Keratinocyte (primary cell): ENCODE measurements at places on chromosomes 7 and 10. TPM values are rescaled to one million over a fixed set of nuclear protein-coding genes. Genes with fewer than 3 reads are reported as not detected.

GRCh38 chr7:16729541-16729940 lies 24.0 kb upstream of the TSPAN13 start:
- H3K4me3 ChIP-seq = no peak overlapping the region
- DNase-seq = no peak
- H3K36me3 ChIP-seq = no peaks in the 10 kb centered on the region
- H3K27ac ChIP-seq = no peak overlapping the region

GRCh38 chr7:51077316-51077986 lies 239.2 kb downstream of the COBL start:
- no peaks in the 10 kb centered on the region for H3K4me1 ChIP-seq
- no peaks in the 10 kb centered on the region for H3K27me3 ChIP-seq
- no peak overlapping the region for H3K27ac ChIP-seq
- no peak for DNase-seq

DNA sequence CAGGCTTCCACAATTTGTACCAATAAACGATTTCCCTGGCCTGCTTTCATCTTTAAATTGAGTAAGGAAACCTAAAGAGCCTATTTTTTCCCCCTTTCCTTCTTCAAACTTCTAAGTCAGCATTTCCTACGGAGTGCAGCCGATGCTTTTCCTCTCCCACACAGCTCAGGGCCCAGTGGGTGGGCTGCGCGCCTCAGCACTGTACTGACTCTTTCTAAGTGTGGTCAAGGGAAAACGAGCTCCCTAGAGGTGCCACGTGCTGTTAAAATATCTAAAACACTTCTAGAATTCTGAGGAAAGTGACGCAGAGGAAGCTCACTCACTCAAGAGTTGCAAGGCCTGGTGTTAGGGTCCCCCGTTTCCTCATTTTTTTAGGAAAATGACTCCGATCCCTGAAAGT lies 29.0 kb downstream of the STEAP1B start:
- no peak for DNase-seq
- no peaks in the 10 kb centered on the region for H3K27me3 ChIP-seq
- no peaks in the 10 kb centered on the region for H3K4me1 ChIP-seq
- H3K4me3 ChIP-seq = no peak overlapping the region
- no peaks in the 10 kb centered on the region for H3K36me3 ChIP-seq

DNA sequence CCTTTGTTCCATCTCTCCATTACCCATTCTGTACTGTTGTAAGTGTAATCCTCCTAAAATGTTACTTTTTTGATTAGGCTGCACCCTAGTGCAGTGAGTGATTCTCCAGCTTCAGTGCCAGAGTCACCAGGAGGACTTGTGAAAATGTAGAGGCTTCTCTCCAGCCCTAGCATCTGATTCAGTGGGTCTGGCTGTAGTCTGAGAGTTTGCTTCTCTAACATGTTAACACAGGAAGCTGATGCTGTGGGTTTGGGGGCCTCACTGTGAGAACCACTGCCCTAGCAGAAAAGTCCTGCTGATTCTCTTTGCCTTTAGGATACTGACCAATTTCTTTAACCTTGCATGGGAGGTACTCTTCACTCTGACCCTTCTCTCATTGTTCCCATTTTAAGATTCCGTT lies 24.4 kb downstream of the CSGALNACT2 start:
- H3K27me3 ChIP-seq = no peaks in the 10 kb centered on the region
- no peak overlapping the region for H3K27ac ChIP-seq
- peaks cover 23% of the 10 kb centered on the region for H3K4me1 ChIP-seq

- H3K4me3 ChIP-seq = no peak overlapping the region
- no peak overlapping the region for H3K27ac ChIP-seq
- no peaks in the 10 kb centered on the region for H3K36me3 ChIP-seq
- peaks cover 39% of the 10 kb centered on the region for H3K4me1 ChIP-seq
- H3K27me3 ChIP-seq = no peaks in the 10 kb centered on the region
Measured at GRCh38 chr7:12653110-12653509, 34.3 kb upstream of the ARL4A start.

DNA sequence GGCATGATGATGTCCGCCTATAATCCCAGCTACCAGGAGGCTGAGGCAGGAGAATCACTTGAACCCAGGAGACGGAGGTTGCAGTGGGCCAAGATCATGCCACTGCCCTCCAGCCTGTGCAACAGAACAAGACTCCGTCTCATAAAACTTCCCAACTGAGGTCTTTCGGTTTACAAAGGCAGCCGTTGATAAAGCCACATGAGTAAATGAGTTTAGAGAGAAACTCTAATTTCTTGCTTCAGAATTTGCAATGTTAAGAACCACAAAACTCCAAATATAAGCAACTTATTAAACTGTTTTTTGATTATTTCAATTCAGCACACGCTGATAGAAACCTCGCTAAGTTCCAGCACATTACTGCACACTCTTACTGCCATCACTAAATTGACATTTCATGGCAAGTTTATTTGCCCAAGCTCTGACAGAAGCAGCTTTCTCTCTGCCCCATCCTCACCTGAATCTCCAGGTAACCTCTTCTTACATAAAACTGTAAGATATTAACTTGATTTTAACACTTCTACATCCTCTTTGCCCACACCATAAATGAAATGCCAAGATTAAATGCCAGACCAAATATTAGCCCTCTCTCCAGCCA lies 67.7 kb downstream of the FGFR2 start:
- peaks cover 39% of the 10 kb centered on the region for H3K4me1 ChIP-seq
- no peak overlapping the region for H3K4me3 ChIP-seq
- peaks cover 6% of the 10 kb centered on the region for H3K36me3 ChIP-seq

DNA sequence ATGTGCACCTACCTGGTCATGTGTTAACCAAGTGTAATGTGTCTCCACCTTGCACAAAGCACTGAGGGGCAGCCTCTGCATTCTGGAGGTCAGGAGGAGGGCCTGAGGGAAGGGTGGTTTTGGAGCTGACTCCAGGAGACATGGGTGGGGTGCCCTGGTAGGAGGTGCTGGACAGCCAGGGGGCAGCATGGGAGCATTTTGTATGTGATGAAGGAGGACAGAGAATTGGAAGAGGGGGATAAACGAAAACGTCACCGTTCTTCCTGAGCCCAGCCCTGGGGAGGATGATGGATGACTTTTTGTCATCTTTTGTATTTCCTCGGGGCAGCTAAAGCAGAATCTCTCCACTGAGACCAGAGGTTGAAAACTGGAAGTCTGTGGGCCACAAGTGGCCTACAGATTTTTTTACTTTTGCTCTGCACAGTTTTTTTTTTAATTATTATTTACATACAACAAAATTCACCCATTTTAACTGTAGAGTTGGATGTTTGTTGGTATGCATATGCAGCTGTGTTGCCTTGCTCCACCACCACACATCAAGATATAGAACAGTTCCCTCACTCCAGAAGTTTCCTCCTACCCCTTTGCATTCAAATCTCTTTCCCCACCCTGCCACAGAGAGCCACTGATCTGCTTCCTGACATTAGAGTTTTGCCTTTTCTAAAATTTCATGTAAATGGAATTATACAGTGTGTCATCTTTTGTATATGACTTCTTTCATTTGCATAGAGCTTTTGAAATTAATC lies 242.5 kb downstream of the VTI1A start:
- H3K27ac ChIP-seq = no peak overlapping the region
- H3K36me3 ChIP-seq = no peaks in the 10 kb centered on the region
- no peak overlapping the region for H3K4me3 ChIP-seq
- H3K4me1 ChIP-seq = no peaks in the 10 kb centered on the region

GRCh38 chr7:128909625-128910568 lies 612 bp downstream of the KCP start:
- H3K4me3 ChIP-seq = peak overlapping the region; percentile 19
- H3K27me3 ChIP-seq = peaks cover 52% of the 10 kb centered on the region
- no peak for DNase-seq
- no peak overlapping the region for H3K27ac ChIP-seq

GRCh38 chr10:24857031-24857725 lies 95.2 kb downstream of the PRTFDC1 start:
- no peaks in the 10 kb centered on the region for H3K27me3 ChIP-seq
- H3K27ac ChIP-seq = no peak overlapping the region
- DNase-seq = no peak
- H3K4me1 ChIP-seq = peaks cover 15% of the 10 kb centered on the region
- no peaks in the 10 kb centered on the region for H3K36me3 ChIP-seq

DNA sequence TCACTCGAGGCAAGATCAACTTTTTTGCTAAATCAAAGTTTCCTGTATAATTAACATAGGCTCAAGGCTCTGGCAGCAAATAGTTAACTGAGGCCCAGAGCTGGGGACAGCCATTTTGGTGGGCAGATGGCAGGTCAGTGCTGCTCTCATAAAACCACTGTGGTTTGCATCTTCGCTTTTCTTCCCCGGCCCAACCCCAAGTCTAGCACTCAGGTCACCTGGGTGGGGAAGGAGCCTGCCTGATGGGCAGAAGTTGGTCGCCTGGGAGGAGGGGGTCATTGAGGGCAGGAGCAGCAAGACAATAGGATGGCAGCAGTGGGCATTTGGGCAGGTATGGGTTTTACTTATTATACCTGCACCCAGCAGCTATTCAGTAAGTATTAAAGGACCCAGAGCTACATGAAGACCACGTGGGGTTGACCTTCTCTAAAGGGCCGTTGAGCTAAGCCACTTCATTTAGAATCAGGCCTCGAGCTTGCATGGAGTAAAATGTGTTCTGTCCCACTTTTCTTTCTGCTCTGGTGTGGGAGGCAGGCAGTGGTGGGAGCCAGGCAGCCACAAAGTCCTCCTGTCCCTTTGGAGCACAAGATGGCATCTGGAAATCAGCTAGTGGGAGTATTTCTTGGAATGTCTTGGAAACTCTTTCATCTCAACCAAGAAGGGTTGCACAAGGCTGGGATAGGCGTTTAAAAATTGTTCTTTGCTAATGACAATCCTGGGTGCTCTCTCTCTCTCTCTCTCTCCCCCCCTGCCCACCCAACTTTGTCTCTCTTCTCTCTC lies 133.4 kb downstream of the SPAG6 start:
- peaks cover 48% of the 10 kb centered on the region for H3K27me3 ChIP-seq
- H3K4me1 ChIP-seq = no peaks in the 10 kb centered on the region
- DNase-seq = no peak
- H3K36me3 ChIP-seq = no peaks in the 10 kb centered on the region
- H3K27ac ChIP-seq = no peak overlapping the region

DNA sequence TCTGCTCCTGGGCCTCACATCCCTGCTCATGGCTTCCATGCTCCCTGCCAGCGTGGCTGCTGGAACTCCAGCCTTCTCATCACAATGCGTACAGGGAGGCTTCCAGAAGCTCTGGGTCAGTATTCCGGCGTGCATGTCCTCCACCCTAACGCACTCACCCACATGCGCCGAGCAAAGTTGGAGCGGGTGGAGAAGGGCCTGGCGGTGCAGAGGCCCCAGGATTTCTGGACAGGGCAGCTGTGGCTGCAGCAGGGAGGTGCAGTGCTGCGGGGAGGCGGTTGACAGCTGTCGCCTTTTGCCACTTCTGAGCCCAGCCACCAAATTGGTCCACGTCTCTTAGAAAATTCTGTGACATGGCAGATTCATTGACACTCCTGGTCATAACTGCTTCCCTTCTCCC lies 33.6 kb upstream of the FAM20C start:
- no peaks in the 10 kb centered on the region for H3K4me1 ChIP-seq
- H3K27ac ChIP-seq = no peak overlapping the region
- H3K36me3 ChIP-seq = no peaks in the 10 kb centered on the region
- no peak for DNase-seq

DNA sequence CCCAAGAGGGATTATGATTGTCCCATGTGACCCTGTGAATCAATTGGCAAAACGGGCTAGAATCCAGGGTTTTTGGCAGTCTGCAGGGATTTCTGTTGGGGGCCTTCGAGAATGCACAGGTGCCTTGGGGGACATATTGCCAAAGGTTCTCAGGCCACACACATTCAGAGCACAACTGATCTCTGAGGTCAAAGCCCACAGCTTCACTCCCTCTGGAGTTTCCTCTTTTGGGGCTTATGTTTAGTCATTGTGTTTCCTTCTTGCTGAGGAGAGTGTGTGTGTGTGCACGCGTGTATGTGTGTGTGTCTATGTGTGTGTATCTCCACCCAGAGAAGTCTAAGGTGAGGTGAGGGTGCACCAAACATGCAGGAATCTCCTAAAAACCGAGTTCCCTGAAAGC lies 8.8 kb downstream of the PPIF start:
- H3K27ac ChIP-seq = no peak overlapping the region
- H3K36me3 ChIP-seq = peaks cover 30% of the 10 kb centered on the region
- no peak overlapping the region for H3K4me3 ChIP-seq
- DNase-seq = no peak
- no peaks in the 10 kb centered on the region for H3K27me3 ChIP-seq

DNA sequence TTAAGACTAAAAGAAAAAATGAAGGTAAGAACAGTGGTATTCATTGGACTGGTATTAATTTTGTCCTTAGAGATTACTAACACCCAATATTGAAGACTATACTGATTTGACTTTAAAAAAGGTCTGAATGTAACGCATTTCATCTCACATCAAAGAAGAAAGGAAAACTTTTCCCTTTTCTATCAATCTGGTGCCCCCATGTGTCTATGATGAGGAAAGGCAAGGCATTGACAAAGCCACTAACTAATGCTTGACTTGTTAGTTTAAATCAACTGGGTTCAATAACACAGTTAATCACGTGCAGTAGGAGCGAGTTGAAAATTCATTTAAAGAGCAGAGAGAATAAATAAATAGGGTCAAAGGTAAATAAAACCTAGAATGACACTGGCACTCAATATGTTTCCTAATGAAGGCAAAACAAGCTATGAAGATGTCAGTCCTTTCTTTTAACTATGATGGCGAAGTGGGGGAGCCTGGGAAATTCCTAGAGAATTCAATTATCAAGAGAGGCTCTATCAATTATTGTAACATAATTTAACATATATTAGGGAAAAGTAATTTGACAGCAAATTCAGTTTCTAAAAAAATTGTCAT lies 180.9 kb downstream of the ANK3 start:
- DNase-seq = no peak
- H3K4me3 ChIP-seq = no peak overlapping the region
- H3K36me3 ChIP-seq = no peaks in the 10 kb centered on the region
- no peaks in the 10 kb centered on the region for H3K27me3 ChIP-seq

- no peaks in the 10 kb centered on the region for H3K4me1 ChIP-seq
- H3K36me3 ChIP-seq = no peaks in the 10 kb centered on the region
- no peak overlapping the region for H3K4me3 ChIP-seq
Measured at GRCh38 chr7:69422574-69422985, 175.7 kb upstream of the AUTS2 start.

DNA sequence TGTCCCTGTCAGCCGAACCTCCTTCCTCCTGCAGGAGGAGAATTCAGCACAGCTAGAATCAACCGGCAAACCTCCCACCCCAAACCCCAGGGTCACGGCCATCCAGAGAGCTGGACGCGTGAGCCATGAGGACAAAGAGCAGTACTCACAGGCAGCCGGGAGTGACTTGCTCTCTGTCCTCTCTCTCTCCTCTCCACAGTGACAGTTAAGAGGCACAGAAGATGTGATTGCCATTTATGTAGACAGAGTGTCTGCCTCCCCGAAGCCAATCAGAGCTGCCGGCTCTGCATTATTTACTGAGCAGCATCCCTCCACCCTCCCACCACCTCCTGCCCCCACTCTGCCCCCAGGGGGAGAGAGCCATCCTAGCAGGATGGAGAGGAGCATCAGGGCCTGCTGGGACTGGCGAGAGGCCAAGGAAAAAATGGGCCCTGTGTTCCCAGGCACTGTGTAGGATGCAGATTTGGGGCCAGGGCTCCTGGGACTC lies 4.3 kb downstream of the DDC start:
- no peak overlapping the region for H3K27ac ChIP-seq
- no peaks in the 10 kb centered on the region for H3K4me1 ChIP-seq
- no peak overlapping the region for H3K4me3 ChIP-seq
- H3K27me3 ChIP-seq = peaks cover 45% of the 10 kb centered on the region
- DNase-seq = no peak

GRCh38 chr10:129899276-129900130 lies 64.6 kb downstream of the EBF3 start:
- no peaks in the 10 kb centered on the region for H3K36me3 ChIP-seq
- no peak overlapping the region for H3K4me3 ChIP-seq

C7orf33 gene
- not detected in 3 replicates for polyA plus RNA-seq

C10orf62 gene
- polyA plus RNA-seq = 0.06 to 0.08 TPM in 2 of 3 replicates, not detected in the other

IL2RA gene
- polyA plus RNA-seq = not detected in 3 replicates

LRRN3 gene
- polyA plus RNA-seq = not detected in 3 replicates

EVX1 gene
- polyA plus RNA-seq = not detected in 3 replicates

JCAD gene
- 0.10 to 0.54 TPM (median 0.10 TPM) in 3 replicates for polyA plus RNA-seq
